Natural killer cell treated with Interleukin-12 subunit alpha and Interleukin-12 subunit beta and Interleukin-15 and Interleukin-18, amount 100 ng/mL, for 72 hours (primary cell): ENCODE measurements at places on chromosomes 4 and X.

GRCh38 chrX:24777660-24778059, 83.9 kb downstream of the POLA1 start:
- H3K36me3 ChIP-seq = peaks cover under 1% of the 10 kb centered on the region
- H3K27ac ChIP-seq = no peak overlapping the region
- H3K4me1 ChIP-seq = no peaks in the 10 kb centered on the region
- no peak for DNase-seq
- H3K27me3 ChIP-seq = no peaks in the 10 kb centered on the region
- no peak overlapping the region for H3K4me3 ChIP-seq

- peaks cover 34% of the 10 kb centered on the region for H3K27me3 ChIP-seq
- H3K4me1 ChIP-seq = no peaks in the 10 kb centered on the region
- H3K27ac ChIP-seq = no peak overlapping the region
- no peak overlapping the region for H3K4me3 ChIP-seq
- DNase-seq = no peak
These were observed 11.3 kb downstream of the TLR8 start for GRCh38 chrX:12917753-12918152.

GRCh38 chr4:6492027-6492590, 19.7 kb upstream of the PPP2R2C start:
- no peak overlapping the region for H3K4me3 ChIP-seq
- no peak for DNase-seq
- H3K27me3 ChIP-seq = peaks cover 32% of the 10 kb centered on the region
- no peak overlapping the region for H3K27ac ChIP-seq
- H3K4me1 ChIP-seq = no peaks in the 10 kb centered on the region
- peaks cover 7% of the 10 kb centered on the region for H3K36me3 ChIP-seq

DNA sequence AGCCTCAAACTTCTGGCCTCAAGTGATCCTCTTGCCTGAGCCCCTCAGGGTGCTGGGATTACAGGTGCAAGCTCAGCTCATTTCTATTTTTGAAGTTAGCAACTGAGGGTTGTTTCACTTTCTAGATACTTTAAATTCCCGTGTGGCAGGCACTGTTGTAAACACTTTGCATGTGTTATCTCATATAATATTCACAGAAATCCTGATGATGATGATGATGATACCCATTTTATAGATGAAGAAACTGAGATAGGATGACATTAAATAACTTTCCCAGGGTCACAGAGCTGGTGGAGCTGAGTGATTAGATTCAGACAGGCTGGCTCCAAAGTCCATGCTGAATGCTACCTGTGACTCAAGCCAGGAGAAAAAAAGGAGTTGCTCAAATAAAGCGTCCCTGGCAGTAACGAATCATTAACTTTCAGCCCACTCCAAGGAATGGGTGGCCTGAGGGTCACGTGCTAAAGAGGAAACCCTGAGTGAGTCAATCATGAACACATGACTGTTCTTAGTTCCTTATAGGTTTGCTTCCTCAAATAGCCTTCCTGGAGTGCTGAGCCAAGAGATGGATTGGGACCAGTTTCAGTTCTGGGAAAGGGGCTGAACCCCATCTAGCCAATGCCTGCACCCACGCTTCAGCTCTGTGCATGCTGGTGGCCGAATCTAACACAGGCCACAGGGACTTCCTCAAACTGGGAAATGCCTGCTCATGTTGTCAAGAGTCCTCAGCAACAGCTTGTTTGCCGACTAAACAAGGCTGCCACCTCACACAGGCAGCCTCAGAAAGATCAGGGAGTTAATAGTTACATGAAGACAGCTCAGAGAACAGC, 52.8 kb downstream of the RBM47 start:
- H3K36me3 ChIP-seq = no peaks in the 10 kb centered on the region
- H3K27ac ChIP-seq = peak overlapping the region; percentile 62
- H3K4me1 ChIP-seq = peaks cover 13% of the 10 kb centered on the region
- no peak for DNase-seq
- peaks cover 11% of the 10 kb centered on the region for H3K27me3 ChIP-seq

GRCh38 chr4:176438401-176438800, 118.6 kb downstream of the SPCS3 start:
- H3K27ac ChIP-seq = no peak overlapping the region
- no peaks in the 10 kb centered on the region for H3K4me1 ChIP-seq
- H3K27me3 ChIP-seq = no peaks in the 10 kb centered on the region

DNA sequence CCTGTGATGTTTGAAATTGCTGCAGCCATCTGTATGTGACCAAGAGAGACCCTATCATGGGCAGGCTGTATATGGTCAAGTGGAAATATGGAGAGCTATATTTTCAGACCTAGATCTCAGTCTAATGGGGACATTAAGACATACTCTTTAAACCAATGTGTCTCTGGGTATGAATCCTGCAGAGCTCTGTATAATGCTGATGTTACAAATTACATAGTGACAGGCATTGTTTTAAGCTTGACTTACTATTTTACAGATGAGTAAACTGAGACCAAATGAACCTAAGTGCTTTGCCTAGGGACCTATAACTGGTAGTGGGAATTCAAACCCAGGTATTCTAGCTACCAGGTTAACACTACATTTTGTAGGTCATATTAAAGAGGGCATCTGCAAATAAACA, 71.3 kb upstream of the GRXCR1 start:
- H3K36me3 ChIP-seq = no peaks in the 10 kb centered on the region
- no peaks in the 10 kb centered on the region for H3K4me1 ChIP-seq
- peaks cover 18% of the 10 kb centered on the region for H3K27me3 ChIP-seq
- no peak for DNase-seq
- no peak overlapping the region for H3K4me3 ChIP-seq
- H3K27ac ChIP-seq = no peak overlapping the region
